ENCODE measurements at places on chromosomes 13 and 19.

DNA sequence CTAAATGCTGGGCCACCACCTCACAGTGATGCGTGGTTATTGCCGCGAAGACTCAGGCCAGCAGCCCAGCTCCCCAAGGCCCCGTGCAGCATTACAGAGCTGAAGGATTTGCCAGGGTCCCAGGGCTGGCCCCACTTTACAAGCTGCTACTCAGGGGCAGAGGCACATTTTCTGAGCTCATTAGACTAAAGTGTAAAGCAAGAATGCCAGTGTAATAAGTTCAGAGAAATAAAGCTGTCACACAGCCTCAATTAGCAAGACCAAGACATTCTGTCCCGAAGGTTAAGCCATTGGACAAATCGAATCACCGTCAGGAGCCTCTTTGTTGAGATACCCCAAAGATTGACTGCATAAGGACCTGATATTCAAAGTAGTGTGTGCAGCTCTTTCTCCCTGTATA is 428.4 kb downstream of the EFNB2 start:
- DNase-seq, result no peak

GRCh38 chr19:13102416-13102665 is 317 bp downstream of the LYL1 start:
- DNase-seq, result no peak

DNA sequence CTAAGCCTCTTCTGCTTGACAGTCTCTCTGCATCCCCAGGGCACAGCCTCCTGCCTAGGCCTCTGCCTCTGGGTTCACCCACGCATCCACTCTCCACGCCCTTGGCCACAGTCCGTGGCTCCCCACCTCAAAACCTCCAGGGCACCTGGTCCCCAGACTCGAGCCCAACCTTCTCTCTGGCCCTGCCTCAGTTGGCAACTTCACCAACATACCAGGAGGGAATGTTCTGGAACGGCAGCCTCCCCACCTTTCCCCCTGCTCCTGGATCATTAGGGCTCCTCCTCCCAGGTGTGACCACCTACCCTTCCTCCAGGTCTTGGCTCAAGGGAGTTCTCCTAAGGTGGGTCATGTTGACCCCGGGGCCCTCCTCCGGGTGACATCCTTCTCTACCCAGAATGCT is 69.1 kb downstream of the SOX1 start:
- DNase-seq, result no peak

DNA sequence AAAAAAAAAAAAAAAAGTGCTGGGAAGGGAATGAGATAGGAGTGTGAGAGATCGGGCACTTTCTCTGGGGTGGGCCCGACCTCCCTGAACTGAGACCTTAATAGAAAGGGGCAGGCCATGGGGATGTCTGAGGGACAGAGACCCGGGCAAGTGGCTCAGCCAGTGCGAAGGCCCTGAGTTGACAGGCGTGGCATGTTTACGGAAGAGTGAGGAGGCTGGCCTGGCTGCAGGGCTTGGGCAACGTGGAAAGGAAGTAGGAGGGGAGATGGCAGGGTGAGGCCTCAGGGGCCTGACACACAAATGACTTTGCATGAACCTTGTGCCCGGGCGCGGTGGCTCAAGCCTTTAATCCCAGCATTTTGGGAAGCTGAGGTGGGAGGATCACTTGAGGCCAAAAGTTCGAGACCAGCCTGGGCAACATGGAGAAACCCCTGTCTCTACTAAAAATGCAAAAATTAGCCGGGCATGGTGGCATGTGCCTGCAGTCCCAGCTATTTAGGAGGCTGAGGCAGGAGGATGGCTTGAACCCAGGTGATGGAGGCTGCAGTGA is 13.9 kb downstream of the FCHO1 start:
- DNase-seq, result no peak

GRCh38 chr19:35977446-35978222 is 17.4 kb upstream of the SDHAF1 start:
- DNase-seq, result no peak

All from SK-N-MC (cell line).